ENCODE measurements at places on chromosomes 11 and 22.

DNA sequence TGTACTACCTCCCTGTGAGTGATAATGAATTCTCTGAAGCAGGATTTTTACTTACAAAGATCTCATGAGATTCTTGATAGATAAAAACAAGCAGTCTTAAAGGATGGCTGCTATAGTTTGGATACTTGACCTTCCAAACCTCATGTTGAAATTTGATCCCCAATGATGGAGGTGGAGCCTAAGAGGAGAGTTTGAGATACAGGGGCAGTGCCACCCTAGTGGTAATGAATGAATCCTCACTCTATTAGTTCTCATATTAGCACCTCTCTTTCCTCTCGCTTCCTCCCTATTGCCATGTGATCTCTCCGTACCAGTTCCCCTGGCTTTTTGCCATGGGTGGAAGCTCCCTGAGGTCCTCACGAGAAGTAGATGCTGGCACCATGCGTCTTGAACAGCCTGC lies 37.9 kb upstream of the OR8B8 start:
- no peak for DNase-seq

GRCh38 chr11:35167426-35167954 lies 28.5 kb downstream of the CD44 start:
- no peak for DNase-seq

GRCh38 chr11:15929371-15929901 lies 426.9 kb downstream of the SOX6 start:
- DNase-seq, result no peak

GRCh38 chr22:41541484-41541883 lies 2.8 kb downstream of the POLR3H start:
- DNase-seq, result no peak

DNA sequence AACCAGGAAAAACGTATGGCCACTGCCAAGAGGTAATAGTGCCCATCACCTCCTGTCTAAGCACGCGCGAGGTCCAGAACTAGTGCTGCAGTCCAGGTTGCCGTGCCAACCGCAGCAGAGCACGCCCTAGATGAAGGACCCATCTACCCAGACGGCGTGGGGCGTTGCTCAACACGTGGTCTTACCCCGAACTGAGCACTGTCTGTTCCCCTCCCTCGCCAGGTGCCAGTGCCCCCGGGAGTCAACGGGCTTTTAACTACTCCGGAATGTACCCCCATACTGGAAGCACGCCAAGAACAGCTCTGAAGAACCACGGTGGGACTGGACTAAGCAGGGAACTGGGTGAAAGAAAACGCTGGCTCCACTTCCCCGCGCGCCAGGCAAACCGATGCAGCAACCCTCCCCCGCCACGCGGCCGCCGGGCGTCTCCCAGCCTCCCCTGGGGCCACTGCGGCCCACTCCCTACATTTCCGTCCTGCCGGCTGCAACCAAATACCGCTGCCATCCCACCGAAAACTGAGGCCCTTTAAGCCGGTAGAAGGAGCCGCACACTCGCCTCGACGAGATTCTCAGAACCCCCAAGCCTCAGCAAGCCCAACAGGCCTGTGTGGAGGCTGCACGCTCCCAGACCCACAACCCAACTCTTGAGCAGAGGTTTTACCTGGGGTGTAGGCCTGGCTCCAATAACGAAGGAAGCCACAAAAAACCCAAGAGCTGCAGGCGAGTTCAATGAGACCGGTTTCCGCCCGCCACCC lies at the start of gene HSPA8:
TSS of gene HSPA8 (minus strand) at position 734 of the 755 bp plus-strand sequence. CDS start 812 bp downstream, outside the sequence.
- DNase-seq, result peak; percentile 69

DNA sequence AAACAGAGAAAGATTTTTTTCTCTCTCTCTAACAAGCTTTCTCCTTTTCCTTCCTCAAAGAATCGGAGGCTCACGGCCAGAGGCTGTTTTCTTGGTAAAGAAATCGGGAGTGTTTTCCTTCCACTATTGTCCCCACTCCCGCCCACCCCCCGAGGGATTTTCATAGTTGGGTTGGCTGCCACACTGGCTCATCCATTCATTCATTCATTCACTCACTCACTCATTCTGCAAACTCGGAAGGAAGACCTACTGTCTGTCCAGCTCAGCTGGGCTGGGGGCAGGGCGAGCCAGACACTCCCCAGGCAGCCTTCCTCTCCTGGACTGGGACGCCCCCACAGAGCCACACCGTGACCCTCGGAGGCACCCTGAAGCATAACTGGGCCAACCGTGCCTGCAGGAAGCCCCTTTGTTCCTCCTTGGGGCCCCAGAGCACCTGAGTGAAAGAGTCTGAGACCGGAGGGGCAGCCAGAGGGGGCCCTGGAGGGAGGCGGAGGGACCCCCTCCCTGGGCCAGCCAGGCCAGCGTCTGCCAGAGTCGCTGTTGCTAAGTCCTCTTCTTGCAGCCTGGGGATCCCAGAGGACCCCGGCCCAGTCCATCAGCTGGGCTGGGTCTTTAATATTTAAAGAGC lies 17.0 kb downstream of the CDKN1C start:
- DNase-seq, result no peak

DNA sequence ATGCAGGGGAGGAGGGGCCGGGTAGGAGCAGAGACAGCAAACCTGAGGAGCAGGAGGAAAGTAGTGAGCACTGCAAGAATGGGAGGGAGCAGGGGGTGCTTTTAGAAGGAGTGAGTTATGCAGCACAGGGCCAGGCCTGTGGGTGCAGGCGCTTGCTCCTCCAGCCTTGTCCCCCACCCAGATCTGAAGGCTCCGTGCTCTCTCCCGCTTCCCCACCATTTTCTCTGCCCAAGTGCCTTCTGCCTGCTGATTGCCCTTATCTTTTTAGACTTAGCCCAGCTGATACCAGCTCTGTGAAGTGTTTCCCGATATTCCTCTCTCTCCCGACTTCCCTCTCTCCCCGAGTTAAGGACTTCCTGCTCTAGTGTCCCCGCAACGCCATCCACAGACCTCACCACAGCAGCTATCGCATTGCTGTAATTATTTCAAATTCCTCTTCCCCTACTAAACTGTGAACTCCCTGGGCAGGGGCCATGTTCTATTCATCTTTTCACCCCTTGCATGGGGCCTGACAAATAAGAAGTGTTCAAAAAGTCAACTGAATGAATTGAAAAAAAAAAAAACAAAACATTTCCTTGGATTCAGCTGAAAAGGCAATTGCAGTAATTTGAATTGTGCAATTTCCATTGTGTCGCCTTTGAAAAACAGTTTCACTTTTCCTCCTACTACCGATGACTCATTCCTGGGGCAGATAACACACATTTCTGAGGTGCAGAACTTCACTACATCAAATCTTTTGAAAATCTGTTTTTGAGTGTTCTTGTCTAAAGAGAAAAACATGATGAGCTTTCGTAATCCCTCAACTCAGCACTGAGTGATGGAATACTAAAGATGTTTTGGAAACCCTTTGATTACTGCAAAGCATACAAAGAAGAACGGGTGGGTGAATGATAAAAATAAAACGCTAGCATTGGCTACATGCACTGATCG lies 69.7 kb upstream of the BMAL1 start:
- DNase-seq, result no peak

- no peak for DNase-seq
Measured at GRCh38 chr11:123775289-123775688, 21.0 kb upstream of the OR6X1 start.

DNA sequence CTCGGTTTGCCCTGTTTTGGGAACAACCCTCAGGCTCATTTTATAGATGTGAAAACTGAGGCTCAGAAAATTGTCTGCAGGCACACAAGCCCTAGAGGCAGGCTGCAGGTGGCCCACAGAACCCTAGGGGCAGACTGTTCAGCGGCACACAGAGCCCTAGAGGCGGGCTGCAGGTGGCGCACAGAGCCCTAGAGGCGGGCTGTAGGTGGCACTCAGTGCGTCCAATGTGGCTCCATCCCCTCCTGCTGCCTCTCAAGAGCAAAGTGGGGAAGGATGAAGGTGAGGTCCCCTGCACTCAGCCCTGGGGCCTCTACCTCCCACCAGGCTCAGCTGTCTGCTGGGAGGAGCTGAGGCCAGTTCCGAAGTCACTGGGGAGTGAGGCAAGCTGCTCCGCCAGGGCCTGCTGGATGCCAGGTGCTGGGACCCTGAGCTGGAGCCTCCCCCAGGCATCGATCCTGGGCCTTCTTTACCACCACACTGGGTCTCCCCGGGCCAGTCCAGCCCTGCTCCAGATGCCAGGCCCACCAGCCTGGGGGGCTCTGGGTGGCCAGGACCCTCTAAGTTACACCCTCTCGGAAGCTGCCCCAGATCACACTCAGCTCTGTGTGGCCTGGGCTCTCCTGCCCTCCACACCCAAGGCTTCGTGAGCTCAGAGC lies 2.3 kb downstream of the ACY3 start:
- DNase-seq, result peak; percentile 54

DNA sequence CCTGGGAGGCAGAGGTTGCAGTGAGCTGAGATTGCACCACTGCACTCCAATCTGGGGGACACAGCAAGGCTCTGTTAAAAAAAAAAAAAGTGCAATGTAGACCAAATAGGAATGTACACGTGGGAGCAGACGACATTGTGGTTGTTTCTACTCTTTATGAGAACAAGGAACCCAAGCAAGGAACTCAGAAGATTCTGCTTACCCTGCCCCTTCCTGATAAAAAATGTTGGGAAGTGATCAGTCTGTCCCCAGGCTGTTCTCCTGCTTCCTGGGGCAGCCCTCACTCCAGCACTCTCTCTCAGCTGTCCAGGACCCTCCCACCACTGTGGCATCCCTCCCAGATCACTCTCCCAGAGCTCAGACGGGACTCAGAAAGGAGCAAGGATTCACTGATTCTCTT lies 31.8 kb downstream of the SLCO2B1 start:
- DNase-seq, result no peak

- DNase-seq, result no peak
Measured at GRCh38 chr11:12179019-12179418, 68.6 kb downstream of the MICAL2 start.

GRCh38 chr11:68669301-68670090 lies 14.8 kb upstream of the GAL start:
- no peak for DNase-seq

- DNase-seq, result no peak
Measured at GRCh38 chr11:131776211-131776610, 405.8 kb downstream of the NTM start.

DNA sequence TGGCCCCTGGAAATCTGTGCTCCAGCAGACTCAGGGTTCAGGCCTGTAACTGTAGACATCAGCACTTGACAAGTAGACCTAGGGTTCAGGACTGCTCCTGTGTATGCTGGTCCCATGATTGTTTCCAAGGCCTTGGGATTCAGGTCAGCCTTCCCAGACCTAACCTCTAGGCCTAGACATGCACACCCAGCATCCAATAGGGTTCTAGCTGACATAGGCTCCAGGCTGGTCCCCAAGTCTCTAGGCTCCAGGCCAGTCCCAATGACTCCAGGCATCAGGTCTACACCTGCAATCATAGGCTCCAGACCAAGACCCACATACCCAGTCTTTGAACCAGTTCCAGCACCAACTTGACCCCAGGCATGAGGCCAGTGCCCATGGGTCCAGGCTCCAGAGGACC lies 166.2 kb upstream of the GRIA4 start:
- DNase-seq, result no peak

DNA sequence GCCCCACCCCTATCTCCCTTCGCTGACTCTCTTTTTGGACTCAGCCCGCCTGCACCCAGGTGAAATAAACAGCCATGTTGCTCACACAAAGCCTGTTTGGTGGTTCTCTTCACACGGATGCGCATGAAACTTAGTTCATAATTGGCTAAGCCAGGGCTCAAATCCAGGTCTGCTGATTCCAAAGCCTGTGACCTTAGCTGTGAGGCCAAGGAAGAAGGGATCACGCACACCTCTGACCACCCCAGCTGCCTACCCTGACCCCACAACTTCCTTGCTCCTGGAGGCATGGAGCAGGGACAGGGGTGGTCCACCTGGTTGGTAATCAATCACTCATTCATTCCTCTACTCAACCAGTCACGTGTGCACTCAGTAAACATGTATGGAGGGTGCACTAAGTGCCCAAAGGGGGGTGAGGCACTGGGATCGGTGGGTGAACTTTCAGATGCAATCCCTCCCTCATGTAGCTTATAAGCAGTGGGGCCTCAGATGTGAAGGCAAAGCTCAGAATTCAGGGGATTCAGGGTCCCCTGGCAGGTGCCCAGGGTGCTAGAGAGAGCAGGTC lies 10.3 kb downstream of the FXYD2 start:
- DNase-seq, result no peak

GRCh38 chr11:24078018-24078417 lies 418.8 kb upstream of the LUZP2 start:
- DNase-seq, result no peak

- no peak for DNase-seq
Measured at GRCh38 chr11:82195283-82195682, 538.4 kb downstream of the FAM181B start.

- DNase-seq, result no peak
Measured at GRCh38 chr11:92834296-92835020, 135.0 kb upstream of the MTNR1B start.

- no peak for DNase-seq
Measured at GRCh38 chr11:49316180-49316579, 107.8 kb upstream of the FOLH1 start.

DNA sequence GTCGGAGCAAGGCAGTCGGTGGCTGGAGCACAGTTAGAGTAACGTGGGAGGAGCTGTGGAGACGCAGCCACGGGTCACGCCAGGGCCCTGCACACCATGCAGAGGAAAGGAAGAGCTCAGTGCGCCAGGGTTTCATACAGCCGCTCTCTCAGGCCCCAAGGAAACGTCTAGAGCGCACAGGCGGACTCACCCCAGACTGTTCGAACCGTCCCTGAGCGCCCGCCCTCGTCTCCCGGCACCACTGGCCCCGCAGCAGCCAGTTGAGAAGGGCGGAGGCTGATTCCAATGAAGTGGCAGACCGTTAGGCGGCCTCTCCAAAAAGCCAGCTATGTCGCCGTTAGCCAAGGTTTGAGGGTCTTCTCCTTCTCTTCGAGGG lies 483 bp upstream of the HYLS1 start:
- peak; percentile 40 for DNase-seq

DNA sequence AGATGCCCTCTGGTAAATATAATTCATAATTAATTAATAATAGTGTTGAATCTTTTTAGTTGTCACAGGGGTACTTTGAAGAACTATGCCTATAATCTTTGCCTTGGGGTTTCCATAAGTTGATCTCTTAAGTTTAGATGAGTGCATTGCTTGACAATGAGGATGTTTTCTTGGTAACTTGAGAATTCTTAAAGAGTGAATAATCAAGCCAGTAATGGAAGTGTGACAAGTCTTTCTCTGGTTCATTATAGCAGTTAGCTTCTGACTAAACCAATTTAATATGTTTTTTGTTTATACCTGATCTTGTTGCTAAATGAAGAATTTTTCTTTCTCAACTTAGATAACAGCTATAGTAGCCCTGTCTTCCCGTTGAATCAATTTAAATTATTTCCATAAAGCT lies 46.2 kb downstream of the ATXN10 start:
- DNase-seq, result no peak

DNA sequence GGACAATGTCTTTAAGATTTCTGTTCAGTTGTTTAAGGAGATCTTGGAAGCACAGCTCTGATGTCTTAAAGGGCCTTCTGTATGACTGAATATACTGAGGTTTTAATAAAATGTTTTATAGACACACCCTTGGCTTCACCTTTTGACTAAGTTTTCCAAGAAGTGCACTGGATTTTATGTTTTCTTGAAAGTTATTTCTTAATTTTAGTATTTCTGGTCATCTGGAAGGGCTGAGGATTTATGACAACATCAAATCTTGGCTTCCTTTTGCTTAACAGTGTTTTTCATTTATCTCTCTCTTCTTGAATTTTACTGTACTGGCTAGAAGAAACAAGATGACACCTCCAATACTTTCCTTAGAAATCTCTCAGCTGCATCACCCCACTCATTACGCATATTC lies 2423.4 kb downstream of the LRRC4C start:
- no peak for DNase-seq
